ENCODE measurements at places on chromosomes 3 and 15.

- DNase-seq: no peak
Measured at GRCh38 chr3:178537122-178537705, 978 bp downstream of the KCNMB2 start.

- no peak for DNase-seq
Measured at GRCh38 chr3:72912532-72912931, 24.7 kb downstream of the GXYLT2 start.

- DNase-seq: no peak
Measured at GRCh38 chr3:156674911-156675829, 780 bp downstream of the TIPARP start.

GRCh38 chr3:10285272-10286132 lies 7.2 kb downstream of the GHRL start:
- no peak for DNase-seq

DNA sequence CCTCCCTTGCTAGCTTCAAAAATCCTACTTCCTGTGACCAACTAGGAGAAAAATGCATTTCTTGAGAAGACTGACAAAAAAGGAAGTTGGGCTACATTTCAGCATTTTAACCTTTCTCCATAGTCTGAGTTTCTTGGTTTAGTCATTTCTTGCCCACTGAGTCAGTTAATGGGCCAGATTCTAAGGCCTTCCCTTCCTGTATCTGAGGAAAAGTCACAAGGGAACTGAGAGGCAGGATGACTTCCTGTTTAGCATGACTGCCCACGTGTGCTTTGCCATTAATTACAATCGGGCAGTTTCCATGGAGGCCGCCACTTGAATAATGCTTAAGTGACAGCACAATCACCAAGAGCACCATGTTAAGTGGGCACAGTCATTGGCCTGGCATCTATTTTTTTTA lies 794.4 kb upstream of the LMCD1 start:
- no peak for DNase-seq

DNA sequence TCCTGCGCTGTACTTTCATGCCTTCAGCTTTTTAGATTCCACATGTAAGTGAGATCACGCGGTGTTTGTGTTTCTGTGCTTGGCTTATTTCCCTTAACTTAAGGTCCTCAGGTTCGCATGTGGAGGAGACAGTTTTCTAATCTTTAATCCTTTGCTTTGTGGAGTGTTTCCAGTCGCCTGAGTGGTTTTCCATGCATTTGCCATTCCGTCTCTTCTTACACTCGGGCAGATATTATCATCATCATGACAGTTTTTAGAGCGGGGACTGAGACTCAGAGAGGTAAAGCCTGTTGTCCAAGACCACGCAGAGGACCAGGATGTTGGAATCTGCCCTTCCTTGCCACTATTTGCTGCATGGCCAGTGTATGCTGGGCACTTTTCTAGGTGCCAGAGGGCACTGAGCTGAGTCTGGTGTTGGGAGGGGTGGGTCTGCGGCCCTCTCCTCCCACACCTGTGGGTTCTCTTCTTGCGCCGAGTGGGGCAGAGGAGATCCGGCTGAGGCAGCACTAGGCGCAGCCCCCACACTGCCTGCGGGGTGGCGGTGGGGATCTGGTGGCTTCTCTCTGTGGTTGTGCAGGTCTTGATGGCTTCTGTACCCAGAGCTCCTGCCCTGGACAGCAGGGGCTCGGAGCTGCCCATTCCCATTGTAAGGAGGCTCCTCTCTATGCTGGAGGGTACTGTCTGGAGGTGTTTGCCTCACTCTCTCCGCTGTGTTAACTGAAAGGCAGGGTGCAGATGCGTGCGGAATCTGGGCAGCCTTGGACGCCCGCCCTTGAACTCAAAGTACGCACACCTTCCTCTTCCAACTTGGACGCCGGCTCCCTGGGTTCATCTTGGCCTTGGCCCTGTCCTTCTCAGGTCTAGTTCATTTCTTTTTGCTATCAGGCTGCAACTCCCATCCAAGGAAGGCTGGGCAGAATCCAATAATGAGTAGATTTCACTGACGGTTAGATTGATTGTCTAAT lies 156.0 kb upstream of the RGMA start:
- DNase-seq: no peak

- no peak for DNase-seq
Measured at GRCh38 chr15:31487811-31488436, 161.3 kb downstream of the KLF13 start.

- no peak for DNase-seq
Measured at GRCh38 chr3:179528772-179529171, 34.0 kb upstream of the ACTL6A start.

- DNase-seq: no peak
Measured at GRCh38 chr15:54566654-54567053, 588.4 kb downstream of the UNC13C start.

- no peak for DNase-seq
Measured at GRCh38 chr15:62462268-62462667, 297.2 kb upstream of the C2CD4B start.

Data from AML-193 (cell line).